ENCODE measurements at places on chromosomes 3 and 15.

DNA sequence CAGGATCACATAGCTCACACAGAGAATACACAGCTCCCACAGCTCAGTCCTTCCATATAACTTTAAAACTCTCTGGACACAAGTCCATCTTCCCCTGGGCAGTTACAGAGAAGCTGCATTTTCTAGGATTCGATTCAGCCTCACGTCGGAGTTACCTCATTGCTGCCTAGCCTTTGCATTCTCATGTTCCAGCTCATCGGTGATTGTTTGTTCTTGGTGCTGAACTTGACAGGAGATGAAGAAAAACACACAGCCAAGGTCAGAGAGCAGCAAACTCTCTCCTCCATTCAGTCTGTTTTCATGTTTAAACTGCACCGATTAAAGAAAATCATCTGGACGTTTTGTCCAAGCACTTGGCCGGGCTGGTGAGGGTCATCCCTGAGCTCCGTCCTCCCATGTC, 375.5 kb upstream of the CFAP20DC start:
- no peak for DNase-seq

DNA sequence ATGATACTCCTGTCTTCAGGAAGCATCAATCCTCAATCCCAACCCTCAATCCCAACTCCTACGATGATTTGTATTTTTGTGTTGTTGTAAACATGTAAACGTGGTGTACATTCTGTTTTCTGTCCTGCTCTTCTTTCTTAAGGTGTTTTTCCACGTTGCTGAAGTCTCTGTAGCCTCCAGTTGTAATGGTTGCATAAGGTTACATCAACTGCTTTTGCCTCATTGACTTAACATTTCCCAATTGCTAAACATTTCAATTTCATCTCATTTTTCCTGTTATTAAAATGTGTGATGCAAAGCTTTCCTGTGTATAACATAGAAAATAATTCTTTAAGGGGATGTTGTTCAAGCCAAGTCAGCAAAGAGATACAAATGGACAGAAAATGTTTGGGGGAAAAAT, 33.4 kb downstream of the HRH1 start:
- no peak for DNase-seq

- no peak for DNase-seq
These were observed 53.0 kb downstream of the STARD5 start for GRCh38 chr15:81270781-81271491.

DNA sequence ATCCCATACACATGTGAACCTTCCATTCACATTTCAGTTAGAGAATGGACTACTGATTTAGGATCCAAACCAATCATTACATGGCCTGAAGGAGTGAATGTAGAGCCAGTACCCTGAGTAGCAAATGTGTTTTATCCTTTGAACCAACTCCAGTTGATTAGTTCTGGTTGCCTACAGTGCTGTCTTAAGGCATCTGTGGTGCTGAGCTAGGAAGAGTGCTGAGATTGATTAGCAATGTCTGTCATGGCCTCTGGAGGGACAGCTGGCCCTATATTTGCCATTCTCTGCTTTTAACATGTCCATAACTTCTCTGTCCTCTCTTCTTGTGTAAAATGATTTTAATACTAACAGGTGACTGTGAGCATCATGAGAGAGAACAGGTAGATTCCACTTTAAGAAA, 11.1 kb downstream of the LRTM1 start:
- DNase-seq, result no peak

- no peak for DNase-seq
These were observed 139.3 kb upstream of the HES1 start for GRCh38 chr3:193996641-193997089.
